SW480 (cell line): ENCODE measurements at places on chromosomes 12 and 14.

DNA sequence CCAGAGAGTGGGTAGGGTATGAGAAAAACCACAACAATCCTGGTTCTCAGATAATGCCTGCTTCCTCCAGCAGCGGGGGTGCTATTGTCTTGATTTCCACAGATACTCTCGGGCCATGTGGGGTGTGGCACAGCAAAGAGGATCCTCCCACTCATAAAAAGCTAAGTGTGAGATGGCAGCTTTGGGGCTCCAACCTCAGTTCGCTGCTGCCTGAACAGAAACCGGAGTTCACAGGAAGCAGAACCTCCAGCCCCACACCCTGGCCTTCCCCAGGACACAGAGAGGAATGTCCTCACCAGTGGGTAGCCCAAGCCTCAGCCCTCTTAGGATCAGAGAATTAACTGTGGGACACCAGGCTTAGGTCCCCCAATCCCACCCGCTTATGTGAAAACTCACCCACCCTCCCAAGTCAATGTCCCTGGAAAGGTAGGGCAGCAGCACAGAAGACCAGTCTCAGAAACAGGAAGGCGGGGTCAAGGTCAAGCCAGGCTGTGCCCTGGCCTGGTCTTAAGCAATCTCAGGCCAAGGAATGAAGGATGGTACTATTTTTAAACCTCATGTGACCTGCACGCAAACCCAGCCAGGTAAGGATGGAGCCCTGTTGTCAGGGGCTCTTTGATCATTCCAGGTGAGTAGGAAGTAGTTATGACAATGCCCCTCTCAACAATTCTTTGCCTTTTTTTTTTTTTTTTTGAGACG lies 9.0 kb downstream of the KCTD10 start:
- no peak for DNase-seq

DNA sequence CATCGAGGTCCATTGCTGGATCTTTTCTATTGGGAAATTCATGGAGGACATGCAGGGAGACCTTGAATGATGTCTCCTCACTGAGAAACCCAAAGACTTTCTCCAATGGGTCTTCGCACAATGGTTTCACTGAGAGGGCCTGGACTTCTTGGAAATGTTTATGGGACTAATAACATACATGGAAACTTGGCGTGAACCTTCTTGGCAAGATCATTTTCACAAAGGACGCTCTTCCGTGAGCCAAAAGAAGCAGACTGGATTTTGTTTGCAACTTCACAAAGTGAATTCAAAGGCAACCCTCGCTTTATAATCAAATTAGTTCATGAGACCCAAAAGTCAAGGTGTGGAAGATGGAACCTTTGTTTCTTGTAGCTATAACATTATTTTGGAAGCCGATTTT lies 154.4 kb downstream of the TMEM132C start:
- DNase-seq: no peak

GRCh38 chr14:105857826-105858675 lies 331.7 kb downstream of the TMEM121 start:
- no peak for DNase-seq

DNA sequence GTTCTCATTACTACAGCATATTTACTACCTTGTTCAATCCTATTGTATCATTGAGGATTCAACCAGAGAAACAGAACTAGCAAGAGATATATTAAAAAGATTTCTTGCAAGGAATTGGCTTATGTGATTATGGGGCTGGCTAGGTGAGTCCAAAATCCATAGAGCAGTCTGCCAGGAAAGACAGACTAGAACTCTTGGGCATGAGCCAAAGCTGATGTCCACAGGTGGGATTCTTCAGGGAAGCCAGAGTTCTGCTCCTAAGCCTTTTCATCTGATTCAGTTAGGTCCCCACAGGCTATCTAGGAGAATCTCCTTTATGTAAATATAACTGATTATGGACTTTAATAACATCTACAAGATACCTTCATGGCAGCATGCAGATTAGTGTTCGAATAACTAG lies 26.0 kb downstream of the PELI2 start:
- DNase-seq: no peak

- DNase-seq: no peak
Observed at GRCh38 chr12:122035292-122035691, 13.6 kb downstream of the BCL7A start.
